ENCODE measurements at places on chromosomes 12 and 14.

GRCh38 chr12:7125632-7126227 lies 3.0 kb downstream of the RBP5 start:
- no peak for DNase-seq

GRCh38 chr14:60199321-60199720 lies 34.1 kb upstream of the DHRS7 start:
- DNase-seq = no peak

GRCh38 chr12:101838628-101839323 lies 8.0 kb upstream of the GNPTAB start:
- no peak for DNase-seq

DNA sequence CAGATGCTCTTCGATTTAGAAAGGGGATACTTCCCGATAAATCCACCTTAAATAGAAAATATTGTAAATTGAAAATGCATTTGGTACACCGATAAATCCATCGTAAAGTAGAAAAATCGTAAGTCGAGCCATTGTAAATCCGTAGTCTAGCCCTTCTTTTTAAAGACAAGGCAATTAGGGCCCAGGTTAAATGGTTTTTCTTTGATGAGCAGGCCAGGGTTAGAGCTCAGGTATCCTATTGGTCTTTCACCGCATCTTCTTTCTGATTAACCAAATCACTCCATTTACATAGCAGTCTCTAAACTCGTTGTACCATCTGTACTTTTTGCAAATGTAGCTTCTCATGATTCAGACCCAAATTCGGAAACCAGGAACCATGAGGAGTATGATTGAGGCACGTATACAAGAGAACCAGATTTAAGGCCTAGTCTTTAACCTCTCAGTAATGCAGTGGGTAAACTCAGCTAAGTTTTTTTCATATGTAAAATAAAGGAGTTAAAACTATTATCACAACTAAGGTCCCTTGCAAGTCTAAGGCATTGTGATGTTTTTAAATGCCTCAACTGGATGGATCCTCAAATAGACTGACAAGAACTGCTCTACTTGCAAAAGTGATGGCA lies 2.2 kb upstream of the YAF2 start:
- DNase-seq = no peak

GRCh38 chr12:32395026-32395425 lies 4.3 kb upstream of the FGD4 start:
- DNase-seq = no peak

DNA sequence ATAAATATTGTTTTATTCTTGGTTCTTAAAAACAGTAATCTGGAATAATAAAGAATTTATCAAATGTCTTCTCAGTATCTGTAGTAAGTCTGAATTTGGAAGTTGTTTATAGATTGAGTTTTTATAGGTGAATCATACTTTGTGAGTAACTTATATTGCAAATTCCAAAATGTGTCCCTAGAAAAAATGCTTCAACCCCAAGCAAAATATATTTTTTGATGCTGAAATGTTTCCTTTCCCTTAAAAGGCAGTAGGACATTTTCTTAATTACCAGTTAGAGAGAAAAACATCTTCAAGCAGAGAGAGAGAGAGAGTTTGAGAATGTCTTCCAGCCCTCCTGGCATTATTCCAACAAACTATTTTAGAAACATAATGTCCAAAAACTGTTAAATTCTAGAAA lies 37.9 kb downstream of the PELI2 start:
- DNase-seq = no peak

DNA sequence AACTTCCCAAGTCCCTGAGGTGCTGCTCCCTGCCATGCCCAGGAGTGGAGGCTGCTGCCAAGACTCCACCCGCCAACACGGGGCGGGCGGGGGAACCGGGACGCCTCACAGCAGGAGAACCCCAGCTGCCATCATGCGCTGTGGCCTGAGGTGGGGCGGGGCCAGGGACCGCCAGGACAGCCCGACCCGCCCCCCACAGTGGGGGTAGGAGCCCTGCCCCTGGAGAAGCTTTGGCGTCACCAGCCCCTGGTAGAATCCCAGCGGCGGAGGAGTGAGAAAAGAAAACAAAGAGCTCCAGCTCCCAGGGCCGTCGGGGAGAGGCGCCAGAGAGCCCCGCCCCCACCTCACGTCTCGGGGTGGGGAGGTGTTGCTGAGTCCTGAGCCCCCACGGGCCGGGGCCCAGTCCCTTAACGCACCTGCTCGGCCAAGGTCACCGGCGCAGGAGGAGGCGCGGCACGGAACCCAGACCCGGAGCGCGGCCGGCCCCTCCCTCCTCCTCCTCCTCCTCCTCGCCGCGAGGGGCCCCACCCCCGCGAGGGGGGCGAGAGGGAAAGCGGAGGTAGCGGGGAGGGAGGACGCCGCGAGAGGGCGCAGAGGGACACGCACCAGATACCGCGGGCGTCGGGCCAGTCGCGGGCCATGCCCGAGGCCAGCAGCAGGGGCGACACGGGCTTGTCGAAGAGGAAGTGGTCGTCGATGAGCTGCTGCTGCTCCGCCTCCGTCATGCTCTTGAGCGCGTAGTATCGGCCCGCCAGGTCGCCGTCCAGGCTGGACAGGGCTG lies 1.8 kb downstream of the CKB start:
- no peak for DNase-seq

- no peak for DNase-seq
These were observed 78.5 kb downstream of the PDE3A start for GRCh38 chr12:20446836-20447235.

DNA sequence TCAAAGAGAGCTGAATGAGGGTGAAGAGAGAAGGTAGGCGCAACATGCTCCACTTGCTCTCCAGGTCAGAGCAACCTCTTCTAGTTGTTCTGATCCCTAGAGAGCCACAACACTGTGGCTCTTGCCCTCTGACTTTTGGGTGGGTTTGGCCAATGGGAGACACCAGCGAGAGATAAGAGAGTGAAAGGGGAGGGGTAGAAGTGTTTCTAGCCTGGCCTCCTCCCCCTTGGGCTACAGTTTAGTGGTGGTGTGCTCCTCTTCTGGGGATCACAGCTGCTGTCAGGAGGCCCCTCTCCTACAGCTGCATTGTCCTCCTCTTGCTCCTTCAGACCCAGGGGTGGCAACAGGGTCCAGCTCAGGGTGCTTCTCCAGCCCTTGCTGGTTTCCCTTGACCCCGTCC lies 454.8 kb downstream of the FUT8 start:
- DNase-seq = no peak

DNA sequence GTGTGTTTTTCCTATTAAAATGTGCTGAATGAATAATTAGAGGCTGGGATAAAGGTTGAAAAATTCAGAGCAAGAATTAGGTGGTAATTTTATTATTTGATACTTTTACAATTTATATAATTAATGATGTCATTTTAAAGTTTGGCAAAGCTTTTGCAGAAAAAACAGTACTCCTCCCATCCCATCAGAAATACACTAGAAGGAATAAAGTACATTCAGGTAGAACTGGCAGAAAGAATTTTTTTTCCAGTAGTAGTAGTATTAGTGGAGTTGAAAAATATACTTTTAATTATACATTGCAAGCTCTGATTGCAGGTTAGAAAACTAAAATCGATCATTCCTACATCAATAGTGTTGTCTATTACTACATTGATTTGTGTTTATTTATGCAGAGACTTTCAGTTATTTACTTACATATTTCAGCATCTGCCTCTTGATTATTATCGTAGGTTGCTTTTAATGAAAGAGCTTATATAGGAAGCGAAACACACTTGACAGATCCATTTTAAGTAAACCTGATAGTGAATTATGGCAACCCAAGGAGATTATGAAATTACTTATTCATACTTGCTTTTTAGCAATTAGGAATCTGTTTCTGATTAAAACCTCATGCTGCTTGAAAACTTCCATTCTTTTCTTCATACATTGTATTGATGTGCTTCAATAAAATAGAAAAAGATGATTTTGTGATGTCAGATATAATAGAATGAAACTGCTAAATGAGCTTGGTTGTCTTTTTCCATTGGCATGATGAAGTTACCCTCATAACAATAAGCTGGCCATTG lies 10.1 kb downstream of the FOXG1 start:
- no peak for DNase-seq

DNA sequence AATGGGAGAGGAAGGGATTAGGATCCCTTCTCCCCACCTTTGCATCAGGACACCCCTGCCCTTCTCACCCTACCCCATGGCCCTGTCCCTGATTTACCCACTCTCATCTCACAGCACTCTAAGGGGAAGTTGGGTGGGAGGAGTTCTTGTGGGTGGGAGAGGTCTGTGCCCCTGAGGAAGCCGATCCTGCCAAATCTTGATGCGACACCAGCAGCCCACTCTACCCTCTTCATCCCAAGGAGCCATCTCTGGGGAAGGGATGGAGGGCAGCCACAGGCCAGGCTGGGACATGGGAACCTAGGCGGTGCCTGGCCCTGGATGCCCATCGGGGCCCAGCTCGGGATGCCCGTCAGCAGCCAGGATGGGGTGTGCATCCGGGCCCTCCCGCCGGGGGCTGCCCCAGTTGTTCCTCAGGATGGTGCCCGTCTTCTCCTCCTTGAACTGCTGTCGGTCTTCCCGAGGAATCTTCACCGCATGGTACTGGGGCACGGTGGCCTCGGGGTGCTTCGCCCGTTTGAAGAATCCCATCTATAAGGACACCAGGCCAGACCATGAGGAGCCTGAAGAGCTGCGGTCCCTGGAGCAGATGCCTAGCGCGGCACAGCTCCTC lies 22.8 kb downstream of the ITGA7 start:
- DNase-seq = no peak

- DNase-seq = no peak
These were observed 371.2 kb downstream of the BTG1 start for GRCh38 chr12:91774434-91774921.

GRCh38 chr14:43535231-43535838 lies 971.7 kb downstream of the FSCB start:
- no peak for DNase-seq

- no peak for DNase-seq
These were observed 43.3 kb upstream of the GPR132 start for GRCh38 chr14:105108516-105108864.

GRCh38 chr12:22459838-22460490 lies 84.4 kb downstream of the C2CD5 start:
- DNase-seq = no peak
